ENCODE measurements at places on chromosomes 4 and X.

DNA sequence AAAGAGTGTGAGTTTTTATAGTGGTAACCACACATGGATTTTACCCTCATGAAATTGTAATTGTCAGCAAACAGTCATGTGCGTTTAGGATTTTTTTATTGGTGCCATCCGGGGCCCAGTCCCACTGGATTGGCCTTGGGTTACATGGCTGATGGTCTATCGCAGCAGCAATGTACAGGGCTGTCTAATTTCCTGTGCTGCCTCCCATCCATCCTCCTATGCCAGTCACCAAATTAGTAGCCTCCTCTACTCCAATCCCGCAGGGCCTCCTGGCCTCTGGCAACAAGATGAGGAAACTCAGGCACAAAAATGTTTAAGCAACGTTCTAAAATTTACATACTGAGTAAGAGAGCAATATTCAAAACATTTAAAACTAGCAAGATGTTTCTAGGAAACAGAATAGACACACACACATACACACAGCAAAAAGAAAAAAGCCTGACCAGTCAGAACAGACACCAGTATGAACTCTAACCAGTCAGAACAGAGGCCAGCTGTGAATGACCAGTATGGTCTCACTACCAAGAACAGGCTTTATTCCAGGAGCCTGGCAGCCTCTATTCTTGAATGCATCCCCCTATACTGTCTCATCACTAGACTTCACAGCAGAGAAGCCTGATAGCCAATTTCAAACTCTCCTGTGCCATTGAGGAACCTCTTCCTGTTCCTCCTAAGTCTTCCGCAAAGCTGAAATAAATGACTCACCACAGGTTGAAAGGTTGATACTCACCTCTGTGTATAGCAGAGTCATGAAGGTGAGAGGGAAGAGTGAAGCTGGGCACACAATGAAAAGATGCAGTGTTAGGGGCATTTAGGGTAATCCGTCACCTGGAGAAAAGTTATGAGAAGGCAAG, 42.6 kb downstream of the CHRNA9 start:
- DNase-seq = no peak

DNA sequence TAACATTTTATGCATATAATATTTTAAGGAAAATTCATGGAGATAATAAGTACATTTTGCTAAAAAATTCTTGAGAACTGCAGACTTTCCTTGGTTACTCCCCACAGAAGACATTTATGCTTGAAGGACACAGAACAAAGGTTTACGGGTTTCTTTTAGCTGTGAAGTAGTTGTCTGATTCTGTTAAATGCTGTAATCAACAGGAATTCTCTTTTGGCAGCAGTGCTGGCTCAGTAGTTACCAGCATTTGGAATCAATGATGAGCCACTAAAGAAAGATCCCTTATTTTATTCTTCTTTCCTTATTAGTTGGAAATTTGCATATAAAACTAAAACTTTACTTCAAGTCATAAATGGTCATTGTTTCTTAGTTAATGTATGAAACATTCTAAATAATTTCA, 199.3 kb upstream of the FAT4 start:
- DNase-seq = no peak

GRCh38 chr4:87108142-87108546, 112.3 kb downstream of the KLHL8 start:
- DNase-seq = no peak

DNA sequence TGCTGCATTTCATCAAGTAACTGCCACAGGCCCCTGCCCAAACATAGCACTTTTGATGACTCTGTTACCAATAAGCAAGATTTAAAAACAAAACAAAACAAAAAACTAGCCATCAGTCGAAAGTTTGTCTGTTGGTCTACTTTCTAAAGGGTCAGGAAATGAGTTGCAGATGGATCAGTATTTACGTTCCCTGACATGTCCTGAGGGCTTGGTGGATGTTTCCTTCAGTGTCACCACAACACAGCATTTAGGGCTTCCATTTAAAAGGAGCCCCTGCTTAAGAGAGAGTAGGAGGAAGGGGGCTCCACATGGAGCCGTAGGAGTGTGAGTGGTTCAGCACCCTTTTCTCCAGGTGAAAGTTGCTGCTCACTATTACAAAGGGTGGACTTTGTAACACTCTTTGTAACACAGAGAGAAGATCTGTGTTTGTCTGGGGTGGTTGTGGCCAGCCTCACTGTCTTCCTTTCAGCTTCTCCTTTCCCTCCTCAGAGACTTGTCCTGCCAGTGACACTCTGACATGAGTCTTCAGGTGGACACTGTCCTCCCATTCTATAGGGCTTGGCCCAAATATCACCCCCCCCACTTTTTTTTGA, 167.5 kb upstream of the PDE5A start:
- DNase-seq = no peak

- DNase-seq = no peak
Measured at GRCh38 chr4:153154007-153154975, 50.0 kb upstream of the TRIM2 start.

DNA sequence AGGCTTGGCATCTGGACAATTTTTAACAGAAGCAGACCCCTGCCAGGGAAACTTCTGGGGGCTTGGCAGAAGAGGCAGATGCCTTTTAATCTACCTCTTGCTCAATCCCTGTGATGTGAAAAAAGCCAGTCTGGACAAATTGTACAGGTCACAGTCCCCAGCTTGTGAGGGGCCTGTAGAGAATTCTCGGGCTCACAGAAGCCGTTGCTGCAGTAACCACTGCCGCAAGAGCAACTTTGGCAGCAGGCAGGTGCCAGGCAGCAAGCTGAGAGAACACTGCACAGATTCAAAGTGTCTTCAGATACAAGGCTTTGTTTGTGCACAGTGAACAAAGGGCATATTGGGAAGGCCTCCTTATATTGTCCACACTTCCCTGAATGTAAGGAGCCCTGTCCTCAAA, 11.7 kb downstream of the GPKOW start:
- DNase-seq = peak; percentile 26

DNA sequence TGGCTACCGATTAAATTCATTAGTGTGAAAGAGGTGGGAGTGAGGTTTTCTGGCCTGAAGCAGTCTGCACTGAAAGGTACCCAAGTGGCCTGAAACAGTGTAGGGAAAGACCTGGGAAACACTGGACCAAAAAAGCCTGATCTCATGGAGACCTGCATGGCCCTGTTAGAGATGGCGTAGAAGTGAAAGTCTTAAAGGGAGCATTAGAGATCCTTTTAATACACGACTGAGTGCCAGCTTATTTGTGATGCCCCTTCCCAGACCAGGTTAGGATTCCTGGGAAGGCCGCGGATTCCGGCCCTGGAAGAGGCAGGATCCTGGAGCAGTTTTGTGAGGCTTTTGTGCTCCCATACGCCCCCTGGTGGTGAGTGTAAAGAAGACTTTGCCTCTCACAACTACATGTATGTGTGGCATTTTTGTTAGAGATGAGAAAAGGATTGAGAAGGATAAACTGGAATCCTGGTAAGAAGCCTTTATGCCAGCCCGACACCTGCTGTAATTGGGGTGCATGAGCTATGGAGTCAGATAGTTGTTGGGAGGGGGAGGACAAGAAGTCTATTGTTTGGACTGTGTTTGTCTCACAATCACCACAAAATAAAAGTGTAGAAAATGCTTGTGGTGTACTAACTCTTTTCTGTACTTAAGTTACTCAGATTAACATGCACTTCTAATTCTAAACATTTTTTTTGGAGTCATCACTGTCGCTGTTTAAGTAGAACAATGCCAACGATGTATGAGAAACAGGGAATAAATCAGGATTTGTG, 54.0 kb downstream of the JADE1 start:
- DNase-seq = peak; percentile 41

- no peak for DNase-seq
Measured at GRCh38 chr4:188408244-188409030, 269.2 kb downstream of the TRIML1 start.

DNA sequence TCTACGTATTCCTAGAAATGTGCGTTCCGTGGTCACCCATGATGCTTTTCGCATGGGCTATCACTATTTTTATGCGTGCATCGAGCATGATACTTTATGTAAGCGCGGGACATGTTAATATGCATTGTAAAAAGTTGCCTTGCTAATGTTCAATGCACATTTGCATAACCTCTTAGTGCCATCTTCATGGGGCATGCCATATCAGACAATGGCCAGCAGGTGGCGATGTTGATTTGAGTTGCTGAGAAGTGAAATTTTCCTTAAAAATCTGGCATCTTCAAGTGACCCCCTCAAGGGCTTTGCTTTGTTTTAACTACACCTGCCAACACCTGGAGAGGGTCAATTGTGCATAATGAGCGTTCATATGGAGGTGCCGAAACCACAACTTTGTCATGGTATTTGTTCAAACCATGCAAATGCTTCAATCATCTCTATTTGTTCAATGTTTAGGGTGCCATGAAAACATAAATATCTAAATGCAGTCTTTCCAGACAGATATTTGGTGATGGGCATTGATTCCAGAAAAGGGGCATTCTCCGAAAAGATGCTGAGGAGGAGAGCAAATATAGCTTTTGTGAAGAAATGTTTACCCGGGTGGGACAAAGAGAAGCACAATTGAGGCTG, 833.9 kb upstream of the PRKX start:
- DNase-seq = no peak

DNA sequence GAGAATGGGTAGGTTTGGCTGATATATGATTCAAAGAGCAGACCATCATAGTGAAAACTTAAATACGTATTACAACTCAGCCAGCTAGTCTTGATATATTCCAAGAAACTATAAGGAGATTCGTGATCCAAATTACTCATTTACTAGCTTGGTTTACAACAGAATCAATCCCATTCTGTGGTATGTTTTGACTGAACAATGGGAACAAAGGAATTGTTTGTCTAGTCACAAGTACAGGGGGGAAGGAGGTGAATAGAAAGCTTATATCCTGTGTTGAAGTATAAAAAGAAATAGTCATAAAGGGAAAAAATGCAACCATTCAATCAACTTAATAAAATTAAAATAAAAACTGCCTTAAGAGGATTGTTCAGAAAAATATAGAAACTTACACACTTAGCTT, 17.0 kb downstream of the C4orf54 start:
- DNase-seq = no peak

GRCh38 chr4:20050768-20051167, 200.9 kb upstream of the SLIT2 start:
- no peak for DNase-seq

- no peak for DNase-seq
Measured at GRCh38 chr4:47374477-47374876, 89.0 kb downstream of the COMMD8 start.

DNA sequence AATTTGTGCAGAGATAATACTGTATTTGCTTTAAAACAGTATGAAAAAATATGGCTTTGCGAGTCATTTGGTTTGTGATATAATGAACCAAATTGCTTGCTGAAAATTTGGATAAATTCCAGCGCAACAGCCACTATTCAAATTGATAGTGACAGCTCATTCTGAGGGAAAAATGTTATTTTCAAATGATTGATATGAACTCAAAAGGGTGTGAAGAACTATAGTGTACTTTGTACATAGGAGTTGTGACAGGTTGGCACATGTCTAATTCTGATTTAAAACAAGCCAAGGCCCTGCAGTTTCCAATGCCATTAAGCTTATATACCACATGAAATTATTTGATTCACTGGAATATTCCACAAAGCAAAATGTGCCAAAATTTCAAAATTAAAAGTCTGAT, 1628.9 kb upstream of the AGA start:
- no peak for DNase-seq

DNA sequence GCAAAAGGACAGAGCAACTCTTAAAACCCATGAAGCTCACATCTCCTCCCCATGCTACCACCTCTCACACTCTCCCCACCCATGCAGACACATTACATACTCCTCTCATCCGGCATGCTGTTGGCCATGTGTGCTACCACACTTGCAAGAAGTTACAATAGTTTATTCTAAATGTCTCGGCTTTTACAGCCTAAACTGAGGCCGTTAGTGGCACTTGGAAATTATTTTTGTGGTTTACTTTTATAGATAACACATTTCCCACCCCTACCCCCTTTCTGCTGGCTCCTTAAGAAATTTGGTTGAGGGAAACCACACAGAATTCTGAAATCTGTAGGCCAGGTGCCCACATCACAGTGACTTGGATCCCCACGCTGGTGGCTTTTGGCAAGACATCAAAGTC, 141.1 kb upstream of the HHIP start:
- no peak for DNase-seq

DNA sequence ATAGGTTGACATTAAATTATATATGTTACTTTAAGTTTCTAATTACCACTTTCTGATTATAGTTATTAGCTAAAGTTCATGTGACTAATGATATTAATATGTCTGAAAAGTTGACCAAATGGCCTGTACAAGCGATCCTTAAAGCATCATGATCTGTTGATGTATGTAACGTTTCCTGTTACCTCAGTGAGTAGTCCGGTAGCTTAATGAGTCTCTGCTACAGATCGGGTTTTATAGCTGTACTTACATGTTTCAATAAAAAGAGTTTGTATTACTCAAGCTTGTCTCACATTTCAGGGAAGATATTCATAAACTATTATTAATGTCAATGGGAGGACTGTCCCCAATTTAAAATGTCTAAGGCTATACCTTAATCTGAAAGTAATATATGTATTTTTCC, 246.3 kb downstream of the PPP3CA start:
- DNase-seq = no peak

DNA sequence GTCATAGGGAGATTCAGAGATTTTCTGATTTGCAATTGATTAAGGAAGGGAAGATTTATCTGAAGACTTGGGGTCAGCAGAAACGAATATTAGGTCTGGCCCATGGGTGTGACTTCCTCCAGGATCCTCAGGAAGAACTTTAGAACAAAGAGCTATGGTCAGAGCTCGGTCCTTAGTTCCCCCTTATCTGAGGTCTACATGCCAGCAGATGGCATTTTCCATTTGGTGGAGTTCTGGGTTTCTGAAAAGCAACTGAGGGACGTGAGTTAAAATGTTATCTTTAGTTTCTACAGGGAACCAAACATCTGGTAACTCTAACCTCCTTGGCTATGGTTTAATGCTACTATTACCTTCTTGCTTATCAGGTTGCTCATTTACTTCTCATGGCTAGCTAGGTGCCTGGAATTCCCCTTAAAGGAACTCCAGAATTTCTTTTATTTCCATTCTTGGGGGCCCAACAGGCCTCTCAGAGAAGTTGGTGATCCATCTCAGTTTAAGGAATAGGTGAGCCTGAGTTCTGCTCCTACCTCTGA, 40.7 kb downstream of the KLF3 start:
- no peak for DNase-seq

DNA sequence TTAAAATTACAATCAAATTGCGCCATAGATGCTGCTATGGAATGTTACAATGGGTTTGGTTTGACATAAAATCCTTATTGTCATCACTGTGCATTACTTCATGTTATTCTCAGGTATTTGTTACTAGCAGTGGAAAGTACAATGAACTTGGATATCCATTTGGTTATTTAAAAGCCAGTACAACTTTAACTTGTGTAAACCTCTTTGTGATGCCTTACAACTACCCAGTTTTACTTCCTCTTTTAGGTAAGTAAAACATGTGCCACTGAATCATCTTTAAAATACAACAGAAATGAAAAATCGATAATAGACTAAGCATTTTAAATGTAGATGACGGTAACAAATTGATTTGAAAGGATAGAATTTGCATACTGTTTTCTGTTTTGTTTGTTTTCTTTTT, 35.6 kb downstream of the INTS6L start:
- no peak for DNase-seq

GRCh38 chrX:9055354-9055753, 21.4 kb upstream of the FAM9B start:
- DNase-seq = no peak

GRCh38 chr4:87037671-87038334, 103.0 kb downstream of the AFF1 start:
- no peak for DNase-seq

- DNase-seq = no peak
Measured at GRCh38 chrX:66760651-66761050, 121.8 kb upstream of the EDA2R start.

- no peak for DNase-seq
Measured at GRCh38 chr4:173538148-173538908, 8.3 kb upstream of the HAND2 start.
